Kidney (tissue), 22 donors: ENCODE measurements at places on chromosomes 12 and 14. TPM values are rescaled to one million over a fixed set of nuclear protein-coding genes. Genes with fewer than 3 reads are reported as not detected.

DNA sequence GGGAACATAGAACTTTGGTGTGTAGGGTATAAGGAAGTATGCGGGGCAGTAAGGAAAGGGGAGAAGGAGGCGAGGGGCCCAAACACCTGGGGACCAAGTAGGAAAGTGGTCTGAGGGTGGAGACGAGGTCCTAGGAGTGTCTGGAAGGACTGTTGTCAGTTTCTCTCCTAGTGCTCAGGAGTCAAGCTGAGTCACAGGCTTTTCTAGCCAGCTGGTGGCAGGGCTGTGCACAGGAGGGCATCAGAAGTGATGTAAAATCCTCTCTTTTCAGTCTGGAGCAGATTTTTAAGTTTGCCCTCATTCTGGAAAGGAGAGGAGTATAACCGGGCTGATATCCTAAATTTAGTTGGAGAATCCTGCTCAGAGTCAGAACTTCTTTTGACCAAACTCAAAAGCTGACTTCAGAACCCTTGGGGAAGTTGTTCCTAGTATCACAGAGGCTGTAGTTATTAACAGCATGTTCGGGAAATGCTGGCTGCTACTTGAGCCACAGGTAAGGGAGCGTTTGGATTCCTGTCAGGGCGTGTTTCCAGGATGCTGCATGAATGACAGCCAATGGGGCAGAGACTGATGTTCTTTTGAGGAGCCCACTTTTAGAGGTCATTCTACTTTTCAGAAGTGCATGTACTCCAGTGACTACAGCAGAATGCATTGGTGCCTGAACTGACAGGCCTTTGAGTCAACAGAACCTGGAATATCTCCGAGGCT lies 19.3 kb downstream of the ZNF664 start:
- no peak for DNase-seq

- no peak for DNase-seq
Measured at GRCh38 chr12:2113119-2113912, 60.5 kb downstream of the CACNA1C start.

DNA sequence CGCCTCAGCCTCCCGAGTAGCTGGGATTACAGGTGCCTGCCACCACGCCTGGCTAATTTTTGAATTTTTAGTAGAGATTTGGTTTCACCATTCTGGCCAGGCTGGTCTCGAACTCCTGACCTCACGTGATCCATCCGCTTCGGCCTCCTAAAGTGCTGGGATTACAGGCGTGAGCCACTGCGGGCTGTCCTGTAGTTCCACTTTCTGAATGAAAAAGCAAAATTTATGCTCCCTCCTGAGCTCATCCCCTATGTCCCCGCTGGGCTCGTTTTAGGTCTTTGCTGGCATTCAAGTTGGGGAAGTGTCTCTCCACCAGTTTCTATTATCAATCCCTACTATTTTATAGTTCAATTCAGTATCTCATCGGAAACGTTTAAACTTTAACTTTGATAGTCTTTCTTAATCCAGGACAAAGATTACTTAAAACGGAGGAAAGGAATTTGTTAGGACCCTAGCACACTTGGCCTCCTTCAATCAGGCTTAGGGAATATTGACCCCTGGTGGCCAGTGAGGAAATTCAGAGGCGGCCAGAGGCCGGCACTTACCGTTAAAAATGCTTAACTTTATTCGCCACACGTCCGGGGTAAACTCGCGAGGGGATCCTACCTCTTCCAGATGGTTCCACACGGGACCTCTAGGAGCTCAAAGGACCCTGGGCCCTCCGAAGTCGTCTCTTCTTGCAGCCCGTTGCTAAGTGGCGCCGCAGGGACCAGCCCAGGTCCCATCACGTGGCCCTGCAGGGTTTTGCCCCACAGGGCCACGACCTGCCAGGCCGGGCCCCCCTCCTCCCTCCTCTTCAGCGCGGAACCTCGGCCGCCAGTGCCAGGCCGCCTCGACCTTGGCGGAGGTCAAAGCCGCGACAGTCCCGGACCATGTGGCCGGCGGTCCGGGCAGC lies 11.4 kb upstream of the DNAL1 start:
- peak; percentile 72 for DNase-seq

- no peak for DNase-seq
Measured at GRCh38 chr12:96057986-96058553, 22.7 kb upstream of the LTA4H start.

Gene MAP1LC3B2
- polyA plus RNA-seq = 4.5 TPM
